ENCODE measurements at places on chromosomes 2 and 18. TPM values are rescaled to one million over a fixed set of nuclear protein-coding genes. Genes with fewer than 3 reads are reported as not detected.

SERPINB8 gene
- 0.34 TPM for total RNA-seq

CNTNAP5 gene
- total RNA-seq: not detected

TTL gene
- total RNA-seq: 53.2 TPM

- H3K36me3 ChIP-seq: no peaks in the 10 kb centered on the region
- H3K4me3 ChIP-seq: no peak overlapping the region
- peaks cover 12% of the 10 kb centered on the region for H3K4me1 ChIP-seq
- no peaks in the 10 kb centered on the region for H3K27me3 ChIP-seq
- H3K27ac ChIP-seq: no peak overlapping the region
- DNase-seq: no peak
Observed at GRCh38 chr2:146847846-146848245, 997.0 kb upstream of the ACVR2A start.

IRS1 gene
- total RNA-seq: 13.0 TPM

OTX1 gene
- total RNA-seq: 7.9 TPM

GRCh38 chr2:242075696-242076095 is 206.2 kb downstream of the RTP5 start:
- H3K36me3 ChIP-seq: no peaks in the 10 kb centered on the region
- DNase-seq: no peak
- H3K27me3 ChIP-seq: no peaks in the 10 kb centered on the region

- peak; percentile 75 for DNase-seq
- peak overlapping the region; percentile 97 for H3K4me3 ChIP-seq
Observed at GRCh38 chr2:221570321-221570935, 1.7 kb downstream of the EPHA4 start.

- H3K4me3 ChIP-seq: no peak overlapping the region
- peak; percentile 65 for DNase-seq
- H3K27ac ChIP-seq: no peak overlapping the region
- H3K4me1 ChIP-seq: no peaks in the 10 kb centered on the region
Observed at GRCh38 chr2:68031542-68032160, 31.2 kb downstream of the C1D start.

RGPD4 gene
- 0.06 TPM for total RNA-seq

GRCh38 chr2:35035883-35036282 is 1319.7 kb upstream of the CRIM1 start:
- DNase-seq: peak; percentile 7
- no peaks in the 10 kb centered on the region for H3K36me3 ChIP-seq
- H3K27me3 ChIP-seq: no peaks in the 10 kb centered on the region
- no peak overlapping the region for H3K4me3 ChIP-seq
- no peak overlapping the region for H3K27ac ChIP-seq

KCTD1 gene
- total RNA-seq: 17.1 TPM

SCYGR5 gene
- not detected for total RNA-seq

MDH1B gene
- total RNA-seq: 3.9 TPM

- no peaks in the 10 kb centered on the region for H3K4me1 ChIP-seq
- H3K27ac ChIP-seq: no peak overlapping the region
- no peaks in the 10 kb centered on the region for H3K36me3 ChIP-seq
- no peaks in the 10 kb centered on the region for H3K27me3 ChIP-seq
- no peak overlapping the region for H3K4me3 ChIP-seq
Observed at GRCh38 chr2:241965931-241966412, 96.4 kb downstream of the RTP5 start.

CDKL4 gene
- total RNA-seq: not detected

DNA sequence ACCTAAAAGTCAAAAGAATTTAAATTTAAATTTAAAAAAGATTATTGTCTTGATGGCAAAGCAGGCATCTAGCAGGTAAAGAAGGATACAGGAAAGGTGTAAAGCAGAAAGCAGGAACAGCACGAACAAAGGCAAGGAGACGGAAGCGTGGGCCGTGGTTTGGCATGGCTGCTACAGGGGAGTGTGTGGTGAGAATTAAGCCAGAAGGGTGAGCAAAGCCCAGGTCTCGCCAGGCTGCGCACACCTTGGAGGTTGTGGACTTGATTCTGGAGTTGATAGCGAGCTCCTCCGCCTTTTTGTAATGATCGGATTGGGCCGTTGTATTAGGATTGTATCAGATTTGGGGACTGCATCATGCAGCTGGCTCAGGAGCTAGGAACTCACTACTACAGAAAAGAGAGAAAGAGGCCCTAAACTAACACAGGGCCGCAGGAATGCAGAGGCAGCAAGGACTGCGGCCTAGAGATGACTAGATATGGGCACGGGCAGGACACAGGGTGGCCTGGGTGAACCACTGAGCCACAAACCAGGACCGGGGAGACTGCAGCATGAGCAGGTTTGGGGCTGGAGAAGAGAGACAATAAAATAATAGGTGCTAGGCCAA is 71.4 kb upstream of the TMEM247 start:
- no peaks in the 10 kb centered on the region for H3K4me1 ChIP-seq
- DNase-seq: no peak
- H3K27me3 ChIP-seq: no peaks in the 10 kb centered on the region
- no peaks in the 10 kb centered on the region for H3K36me3 ChIP-seq
- H3K27ac ChIP-seq: no peak overlapping the region

DNA sequence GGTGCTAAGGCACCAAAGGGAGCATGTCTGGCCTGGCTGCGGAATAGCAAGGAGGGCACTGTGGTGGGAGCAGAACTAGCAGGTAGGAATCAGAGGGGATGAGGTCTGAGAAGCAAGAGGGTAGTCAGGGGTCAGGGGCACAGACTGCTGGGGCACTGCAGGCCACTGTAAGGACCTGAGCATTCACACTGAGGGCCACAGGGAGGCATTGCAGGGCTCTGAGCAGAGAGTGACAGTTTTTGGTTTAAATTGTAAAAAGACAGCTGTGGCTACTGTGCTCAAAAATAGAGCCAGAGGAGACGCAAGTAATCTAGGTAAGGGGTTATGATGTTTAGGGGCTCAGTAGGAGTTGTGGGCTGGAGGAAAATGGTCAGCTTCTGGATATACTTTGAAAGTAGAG is 41.5 kb downstream of the ARHGAP25 start:
- H3K27me3 ChIP-seq: no peaks in the 10 kb centered on the region
- no peak overlapping the region for H3K27ac ChIP-seq
- no peaks in the 10 kb centered on the region for H3K36me3 ChIP-seq
- no peak for DNase-seq
- H3K4me3 ChIP-seq: no peak overlapping the region

GLI2 gene
- 9.4 TPM for total RNA-seq

DNA sequence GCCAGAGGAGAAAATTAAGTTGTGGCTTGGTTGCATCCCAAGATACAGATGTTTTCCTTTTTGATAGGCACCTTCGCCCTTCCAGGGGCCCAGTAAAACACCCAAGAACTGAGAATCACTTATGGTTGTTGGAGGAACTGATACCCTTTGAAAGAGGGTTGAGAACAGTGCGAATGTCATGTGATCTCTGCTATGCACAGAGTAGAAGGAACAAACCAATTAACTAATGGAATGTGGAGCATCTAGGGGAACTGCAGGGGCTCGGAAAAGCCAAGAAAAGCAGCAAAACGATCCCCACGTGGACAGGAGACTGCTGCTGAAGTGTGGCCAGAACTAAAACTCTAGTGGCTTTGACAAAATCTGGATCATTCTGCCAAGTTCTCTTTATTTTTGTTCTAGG is 58.8 kb downstream of the APOB start:
- H3K27me3 ChIP-seq: no peaks in the 10 kb centered on the region
- H3K4me1 ChIP-seq: peaks cover 15% of the 10 kb centered on the region
- DNase-seq: peak; percentile 65
- H3K27ac ChIP-seq: no peak overlapping the region

UGT1A8 gene
- total RNA-seq: not detected

DNA sequence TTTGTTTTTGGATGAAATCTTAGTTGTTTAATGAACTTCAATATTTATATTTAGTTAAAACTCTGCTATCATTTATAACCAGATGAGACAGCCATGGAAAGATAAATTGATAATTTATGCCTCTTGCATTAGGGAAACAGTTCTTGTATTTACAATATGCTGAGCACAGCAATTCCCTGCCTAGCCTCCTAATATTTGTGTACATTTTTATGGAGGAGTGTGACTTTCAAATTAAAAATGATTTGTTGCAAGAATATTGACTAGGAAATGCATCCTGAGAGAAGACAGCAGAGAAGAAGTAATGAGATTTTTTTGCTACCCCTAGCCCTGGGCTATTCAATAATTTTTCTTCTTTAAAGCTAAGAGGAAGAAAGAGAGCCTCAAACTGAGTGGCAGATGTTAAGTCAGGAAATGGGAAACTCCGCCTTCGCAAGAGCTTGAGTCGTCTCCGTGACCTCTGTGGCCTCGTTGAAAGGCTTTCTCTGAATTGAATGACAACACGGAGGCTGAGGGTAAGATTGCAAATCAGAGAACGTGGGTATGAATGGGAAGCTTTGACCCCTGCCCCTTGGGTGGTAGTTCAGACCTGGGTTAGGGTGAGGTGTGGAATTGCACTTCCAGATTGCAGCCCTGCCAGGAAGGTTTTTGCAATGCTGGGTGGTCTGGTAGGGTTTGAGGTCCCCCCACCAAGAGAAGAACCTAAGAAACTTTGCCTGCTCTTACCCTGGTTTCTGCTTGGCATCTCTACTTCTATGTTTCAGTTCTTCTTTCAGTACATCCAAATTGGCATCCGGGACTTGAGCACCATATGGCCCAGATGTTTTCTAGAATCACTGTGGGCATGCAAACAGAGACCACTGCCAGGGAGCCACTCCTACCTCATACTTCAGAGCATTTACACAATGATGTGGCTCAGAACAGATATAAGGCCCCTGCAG is 210.3 kb upstream of the RBMS1 start:
- H3K27me3 ChIP-seq: no peaks in the 10 kb centered on the region
- H3K27ac ChIP-seq: no peak overlapping the region
- H3K36me3 ChIP-seq: no peaks in the 10 kb centered on the region
- H3K4me1 ChIP-seq: peaks cover 15% of the 10 kb centered on the region

- no peaks in the 10 kb centered on the region for H3K27me3 ChIP-seq
- no peak overlapping the region for H3K4me3 ChIP-seq
Observed at GRCh38 chr2:236982693-236983455, 102.8 kb upstream of the COPS8 start.

TDRD15 gene
- not detected for total RNA-seq

DNA sequence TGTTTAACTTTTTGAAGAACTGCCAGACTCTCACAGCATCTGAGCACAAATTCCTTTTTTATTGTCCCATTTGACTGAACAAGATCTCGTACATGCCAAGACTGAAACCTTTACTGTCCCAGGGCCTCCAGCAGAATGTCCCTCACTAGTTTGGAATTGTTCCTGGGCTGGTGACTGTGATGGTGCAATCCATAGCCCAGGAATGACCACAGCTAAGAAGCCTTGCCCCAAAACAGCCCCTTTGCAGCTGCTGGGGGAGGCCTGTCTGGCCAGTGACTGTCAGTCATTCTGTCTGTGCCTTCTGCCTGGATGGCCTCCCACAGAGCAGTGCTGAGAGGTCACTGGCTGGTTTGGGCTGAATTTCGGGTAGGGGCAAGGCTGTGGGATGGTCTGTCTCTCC is 184.5 kb upstream of the MSH6 start:
- H3K4me3 ChIP-seq: no peak overlapping the region
- no peaks in the 10 kb centered on the region for H3K27me3 ChIP-seq
- no peak overlapping the region for H3K27ac ChIP-seq
- peaks cover 23% of the 10 kb centered on the region for H3K4me1 ChIP-seq
- no peaks in the 10 kb centered on the region for H3K36me3 ChIP-seq

RAB31 gene
- 4.6 TPM for total RNA-seq

GRCh38 chr2:120552800-120553481 is 182.7 kb upstream of the GLI2 start:
- no peaks in the 10 kb centered on the region for H3K36me3 ChIP-seq
- peak; percentile 92 for DNase-seq
- peaks cover 80% of the 10 kb centered on the region for H3K27me3 ChIP-seq
- no peak overlapping the region for H3K4me3 ChIP-seq
- H3K4me1 ChIP-seq: peaks cover 3% of the 10 kb centered on the region

DNA sequence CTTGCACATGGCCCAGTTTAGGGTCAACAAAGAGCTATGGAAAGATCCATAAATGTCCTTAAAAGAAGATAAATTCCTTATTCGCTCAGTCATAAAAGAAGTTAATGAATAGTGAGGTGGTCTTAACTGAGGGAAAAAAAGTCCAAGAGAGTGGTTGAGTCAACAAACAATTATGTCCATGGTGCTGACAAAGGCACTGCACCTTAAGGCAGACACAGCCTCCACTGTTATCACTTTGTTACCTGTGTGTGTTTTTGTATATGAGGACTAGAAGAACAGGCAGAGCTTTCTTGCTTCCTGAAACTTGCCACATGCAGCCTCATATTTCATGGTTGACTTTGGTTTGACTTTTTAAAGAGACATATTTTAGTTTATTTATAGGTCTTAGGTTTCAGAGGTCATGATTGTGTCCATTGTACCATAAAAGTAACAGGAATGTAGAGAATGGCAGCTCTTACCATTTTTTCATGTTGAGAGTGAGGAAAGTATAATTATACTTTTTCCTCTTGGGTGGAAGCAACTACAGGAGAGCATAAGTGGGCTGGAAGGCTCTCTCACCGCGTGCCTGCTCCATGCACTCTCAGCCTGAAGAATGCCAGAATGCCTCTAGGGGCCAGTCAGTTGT is 93.6 kb downstream of the XRCC5 start:
- H3K27me3 ChIP-seq: no peaks in the 10 kb centered on the region
- no peak overlapping the region for H3K4me3 ChIP-seq
- no peak overlapping the region for H3K27ac ChIP-seq
- DNase-seq: no peak
- H3K36me3 ChIP-seq: peaks cover 56% of the 10 kb centered on the region

- no peak overlapping the region for H3K4me3 ChIP-seq
- H3K4me1 ChIP-seq: no peaks in the 10 kb centered on the region
- no peaks in the 10 kb centered on the region for H3K36me3 ChIP-seq
- H3K27me3 ChIP-seq: no peaks in the 10 kb centered on the region
- DNase-seq: no peak
- no peak overlapping the region for H3K27ac ChIP-seq
Observed at GRCh38 chr2:52775674-52776073, 991.9 kb upstream of the CHAC2 start.

GRCh38 chr2:56714400-56714799 is 530.6 kb downstream of the CCDC85A start:
- H3K36me3 ChIP-seq: no peaks in the 10 kb centered on the region
- DNase-seq: no peak
- no peak overlapping the region for H3K27ac ChIP-seq
- no peaks in the 10 kb centered on the region for H3K4me1 ChIP-seq
- H3K27me3 ChIP-seq: no peaks in the 10 kb centered on the region
- H3K4me3 ChIP-seq: no peak overlapping the region

GRCh38 chr2:204110338-204110741 is 173.8 kb downstream of the ICOS start:
- H3K27me3 ChIP-seq: no peaks in the 10 kb centered on the region
- no peak for DNase-seq
- H3K4me1 ChIP-seq: peaks cover 9% of the 10 kb centered on the region
- no peak overlapping the region for H3K27ac ChIP-seq
- H3K36me3 ChIP-seq: no peaks in the 10 kb centered on the region
- no peak overlapping the region for H3K4me3 ChIP-seq

GRCh38 chr18:52749542-52749941 is 409.5 kb downstream of the DCC start:
- DNase-seq: no peak
- H3K27me3 ChIP-seq: no peaks in the 10 kb centered on the region
- no peaks in the 10 kb centered on the region for H3K36me3 ChIP-seq

DNA sequence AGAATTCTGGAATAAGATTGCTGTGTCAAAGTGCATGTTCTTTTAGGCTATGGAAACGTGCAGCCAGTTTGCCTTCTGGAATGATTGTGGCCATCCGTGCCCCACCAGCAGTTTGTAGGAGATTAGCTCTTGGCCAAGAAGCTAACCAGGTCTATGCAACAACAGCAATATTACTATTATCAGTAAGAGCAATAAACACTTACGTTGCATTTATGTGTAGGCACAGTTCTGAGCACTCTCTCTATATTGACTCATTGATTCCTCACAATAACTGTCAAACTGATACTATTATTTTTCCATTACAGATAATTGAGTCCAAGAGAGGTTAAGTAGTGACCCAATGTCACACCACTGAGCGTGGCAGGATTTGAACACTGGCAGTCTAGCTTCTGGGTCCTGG is 186.4 kb downstream of the DYSF start:
- no peaks in the 10 kb centered on the region for H3K27me3 ChIP-seq
- H3K36me3 ChIP-seq: no peaks in the 10 kb centered on the region
- no peak overlapping the region for H3K4me3 ChIP-seq
- no peak for DNase-seq
- H3K4me1 ChIP-seq: no peaks in the 10 kb centered on the region

RNASEH1 gene
- 28.2 TPM for total RNA-seq

Measured in neural progenitor cell (in vitro differentiated cells).